ENCODE measurements at places on chromosomes 5 and 9.
A peak's percentile ranks its signal among the peaks of the same experiment; 100 is the strongest.

DNA sequence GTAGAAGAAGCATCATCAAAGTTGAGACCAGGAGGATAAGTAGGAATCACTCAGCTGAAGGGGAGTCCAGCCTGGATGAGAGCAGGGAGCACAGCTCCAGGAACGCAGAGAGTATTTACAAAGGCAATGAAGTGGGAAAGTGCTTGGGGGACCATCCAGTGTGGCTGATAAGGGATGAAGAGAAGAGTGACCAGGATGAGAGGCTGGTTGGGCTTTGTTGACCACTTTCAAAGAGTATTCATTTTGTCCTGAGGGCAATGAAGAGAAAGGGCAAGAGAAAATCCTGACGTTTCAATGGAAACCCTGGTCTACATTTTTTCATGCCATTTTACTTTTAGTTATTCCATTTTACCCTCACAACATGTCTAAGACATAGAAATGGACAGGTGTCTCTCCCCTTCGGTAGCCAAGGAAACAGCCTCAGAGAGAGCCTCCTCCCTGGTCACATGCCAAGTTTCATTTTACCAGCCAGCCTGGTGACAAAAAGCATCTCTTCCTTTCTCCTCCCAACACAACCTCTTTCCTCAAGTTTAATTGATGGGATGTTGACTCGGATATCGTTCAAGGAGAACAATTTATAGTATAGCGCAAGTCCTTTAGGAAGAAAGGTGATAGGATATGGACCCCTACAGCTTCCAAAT is 492.7 kb upstream of the CLINT1 start:
- no peak for DNase-seq

- no peak for DNase-seq
These were observed 57.0 kb downstream of the DUSP1 start for GRCh38 chr5:172713809-172714490.

DNA sequence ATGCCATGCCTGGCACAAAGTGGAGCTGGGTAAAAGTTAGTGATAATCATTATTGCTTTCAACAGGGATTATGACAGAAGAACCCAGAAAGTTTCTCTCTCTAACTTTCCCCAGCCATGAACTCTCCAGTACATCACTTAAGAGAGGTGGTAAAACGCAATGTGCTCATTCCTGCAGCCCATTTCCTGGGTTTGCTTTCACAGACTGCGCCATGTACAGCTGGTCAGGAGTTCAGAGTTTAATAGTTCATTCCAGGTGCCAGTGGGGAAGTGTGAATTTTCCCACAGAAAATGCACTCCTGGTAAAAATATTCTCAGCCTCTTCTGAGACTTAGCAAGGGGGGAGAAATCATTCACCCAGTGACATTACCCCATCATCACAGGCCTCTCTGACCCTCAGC is 35.5 kb downstream of the ADAM19 start:
- DNase-seq, result no peak

DNA sequence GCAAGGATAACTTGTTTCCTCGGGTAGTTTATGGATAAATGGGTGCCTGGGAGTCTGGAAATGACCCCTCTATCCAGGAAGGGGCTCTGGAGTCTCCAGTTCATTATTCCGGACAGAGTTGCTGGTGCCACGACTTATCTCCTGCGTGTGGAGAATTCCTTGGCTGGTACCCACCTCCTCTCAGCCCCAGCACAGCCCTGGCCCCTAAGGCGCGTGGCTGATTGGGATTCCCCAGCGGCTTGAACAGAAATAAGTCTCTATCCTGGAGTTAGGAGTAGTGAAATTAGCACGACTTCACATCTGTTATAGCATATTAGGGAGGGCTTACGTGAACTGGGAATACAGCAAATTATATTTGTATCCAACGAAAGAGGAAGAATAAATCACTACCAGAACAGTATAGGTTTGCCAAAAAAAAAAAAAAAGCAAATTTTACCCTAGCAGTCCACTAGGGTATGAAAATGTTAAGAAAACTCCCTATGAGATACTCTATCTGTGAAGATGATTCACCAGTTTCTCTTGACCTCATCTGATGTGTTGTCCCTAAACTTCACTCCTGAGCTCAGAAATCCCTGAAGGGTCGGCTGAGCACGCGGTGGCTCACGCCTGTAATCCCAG is 172.5 kb upstream of the OTULINL start:
- no peak for DNase-seq

DNA sequence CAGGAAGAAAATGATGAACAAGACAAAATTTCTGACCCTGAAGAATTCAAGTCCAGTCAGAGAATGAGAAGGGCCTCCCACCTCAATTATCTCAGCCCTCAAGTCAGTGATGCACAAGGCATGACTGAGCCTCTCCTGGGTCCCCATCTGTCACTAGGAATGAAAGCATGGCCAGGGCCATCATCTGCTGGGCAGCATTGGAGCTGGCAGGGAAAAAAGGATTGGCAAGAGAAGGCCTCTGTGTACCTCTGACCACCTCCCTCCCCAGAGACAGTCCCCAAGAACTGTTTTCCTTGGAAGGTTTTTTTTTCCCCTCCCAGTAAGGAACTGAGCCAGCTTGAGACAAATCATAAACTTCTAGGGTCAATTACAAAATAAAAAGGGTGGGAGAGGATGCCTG is 76.7 kb downstream of the KLHL3 start:
- DNase-seq, result no peak

DNA sequence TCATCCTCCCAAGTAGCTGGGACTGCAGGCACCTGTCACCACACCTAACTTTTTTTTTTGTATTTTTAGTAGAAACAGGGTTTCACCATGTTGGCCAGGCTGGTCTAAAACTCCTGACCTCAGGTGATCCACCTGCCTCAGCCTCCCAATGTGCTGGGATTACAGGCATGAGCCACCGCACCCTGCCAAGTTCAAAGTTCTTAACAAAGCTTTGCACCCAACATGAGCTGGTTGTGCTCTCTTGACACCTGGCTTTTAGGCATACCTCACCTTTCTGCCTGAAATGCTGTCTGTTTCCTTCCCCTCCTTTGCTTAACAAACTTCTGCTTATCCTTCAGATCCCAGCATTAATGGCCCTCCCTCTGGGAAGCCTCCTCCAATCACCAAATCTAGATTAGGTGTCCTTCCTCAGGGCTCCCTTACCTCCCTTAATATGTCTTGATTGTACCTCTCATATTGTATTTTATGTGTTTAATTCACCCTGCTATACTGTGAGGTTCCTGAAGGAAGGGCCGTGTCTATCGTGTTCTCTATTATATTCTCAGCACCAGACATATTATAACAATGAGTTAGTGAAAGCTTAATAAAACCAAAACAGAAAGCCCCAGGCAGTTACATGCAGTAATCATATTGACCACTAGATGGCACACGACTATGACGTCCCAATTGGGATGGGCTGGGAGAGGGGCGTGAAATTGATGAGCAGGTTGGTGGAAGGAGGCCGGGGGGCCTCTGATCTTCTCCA is 62.9 kb upstream of the PPARGC1B start:
- DNase-seq, result no peak

- DNase-seq, result peak; percentile 88
These were observed at the start of gene ANXA6 for GRCh38 chr5:151157426-151158286. TSS of gene ANXA6 (minus strand) at chr5:151157779. CDS start at chr5:151147901, 9,878 bp downstream.

GRCh38 chr9:21102305-21102704 is 24.6 kb upstream of the IFNB1 start:
- no peak for DNase-seq

GRCh38 chr5:119347991-119348390 is 7.8 kb upstream of the TNFAIP8 start:
- DNase-seq, result no peak

DNA sequence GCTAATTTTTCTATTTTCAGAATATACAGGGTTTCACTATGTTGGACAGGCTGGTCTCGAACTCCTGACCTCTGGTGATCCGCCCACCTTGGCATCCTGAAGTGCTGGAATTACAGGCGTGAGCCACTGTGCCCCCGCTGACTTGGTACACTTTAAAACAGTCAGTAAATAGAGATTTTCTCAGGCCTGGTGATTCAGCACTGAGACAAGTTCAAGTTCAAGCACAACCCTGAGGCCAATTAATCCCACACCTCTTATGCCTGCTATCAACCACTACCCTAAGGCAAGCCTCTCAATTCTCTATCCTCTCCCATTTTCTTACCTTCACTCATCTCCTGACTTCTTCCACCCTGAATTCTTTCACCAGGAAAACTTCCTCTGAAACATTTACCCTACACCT is 18.9 kb downstream of the MUSK start:
- DNase-seq, result no peak

DNA sequence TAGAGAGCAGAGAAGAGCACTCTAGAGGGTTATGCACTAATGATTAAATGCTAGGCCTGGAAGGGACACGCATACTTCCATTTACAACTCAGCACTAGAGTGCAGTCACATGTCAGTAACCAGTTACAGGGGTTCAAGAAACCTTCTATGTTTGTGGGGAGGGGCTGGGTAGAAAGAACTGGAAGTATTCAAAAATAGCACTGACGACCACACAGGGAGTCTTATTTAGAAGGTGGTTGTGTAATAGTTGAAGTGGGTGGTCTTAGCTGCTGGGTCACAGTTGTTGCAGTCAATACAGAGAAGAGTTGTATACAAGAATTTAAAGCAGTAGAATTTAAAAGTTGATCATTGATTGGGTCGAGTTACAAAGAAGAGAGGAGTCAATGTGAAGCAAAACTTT is 15.4 kb downstream of the AOPEP start:
- no peak for DNase-seq

DNA sequence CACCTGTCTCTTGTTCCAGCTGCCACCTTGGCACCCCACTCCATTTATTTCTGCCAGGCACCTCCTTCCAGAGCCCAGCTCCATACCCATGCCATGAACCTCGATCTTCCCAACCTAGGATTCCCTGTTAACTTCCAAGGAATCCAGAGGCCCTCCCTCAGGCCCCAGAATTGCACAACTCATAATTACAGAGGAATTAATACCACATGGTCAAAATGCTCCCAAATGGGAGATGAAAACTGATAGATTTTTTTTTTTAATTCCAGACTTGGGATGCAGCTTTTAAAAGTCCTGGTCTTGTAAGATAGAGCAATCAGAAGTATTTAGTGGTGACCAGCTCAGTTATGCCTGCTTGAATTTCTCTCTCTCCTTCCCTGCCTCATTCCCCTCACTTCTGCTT is 96.2 kb upstream of the CCDC112 start:
- no peak for DNase-seq

- no peak for DNase-seq
These were observed 21.6 kb downstream of the LNPEP start for GRCh38 chr5:96957254-96958049.

DNA sequence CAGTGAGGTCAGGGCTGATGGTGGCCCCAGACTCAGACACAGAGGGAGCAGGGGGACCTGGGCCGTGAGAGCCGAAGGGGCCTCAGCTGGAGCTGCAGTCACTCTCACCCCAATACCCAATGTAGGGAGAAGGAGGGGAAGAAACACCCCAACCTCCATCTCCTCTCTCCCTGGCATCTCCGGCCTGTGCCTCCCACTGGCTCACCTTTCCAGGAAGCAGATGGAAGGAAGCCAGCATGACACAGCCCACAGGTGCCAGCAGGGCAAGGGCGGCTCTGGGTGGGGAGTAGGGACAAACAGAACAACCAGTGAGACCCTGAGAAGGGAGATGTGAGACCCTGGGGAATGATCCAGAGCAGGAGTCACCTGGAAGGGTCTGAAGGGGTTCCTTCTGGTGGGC is 3.0 kb upstream of the CRB2 start:
- no peak for DNase-seq

DNA sequence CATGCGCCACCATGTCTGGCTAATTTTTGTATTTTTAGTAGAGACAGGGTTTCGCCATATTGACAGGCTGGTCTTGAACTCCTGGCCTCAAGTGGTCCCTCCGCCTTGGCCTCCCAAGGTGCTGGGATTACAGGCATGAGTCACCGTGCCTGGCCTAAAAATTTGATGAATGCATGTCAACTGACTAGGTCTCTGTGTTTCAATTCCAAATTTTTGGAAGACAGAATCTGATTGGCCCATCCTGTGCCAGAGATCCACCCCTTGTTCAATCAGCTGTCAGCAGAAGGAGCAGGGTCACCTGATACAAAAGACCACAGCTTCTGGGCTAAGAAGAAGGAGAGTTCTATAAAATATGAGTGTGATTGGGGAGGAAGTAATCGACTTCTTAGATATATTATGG is 43.5 kb upstream of the COL15A1 start:
- DNase-seq, result no peak

DNA sequence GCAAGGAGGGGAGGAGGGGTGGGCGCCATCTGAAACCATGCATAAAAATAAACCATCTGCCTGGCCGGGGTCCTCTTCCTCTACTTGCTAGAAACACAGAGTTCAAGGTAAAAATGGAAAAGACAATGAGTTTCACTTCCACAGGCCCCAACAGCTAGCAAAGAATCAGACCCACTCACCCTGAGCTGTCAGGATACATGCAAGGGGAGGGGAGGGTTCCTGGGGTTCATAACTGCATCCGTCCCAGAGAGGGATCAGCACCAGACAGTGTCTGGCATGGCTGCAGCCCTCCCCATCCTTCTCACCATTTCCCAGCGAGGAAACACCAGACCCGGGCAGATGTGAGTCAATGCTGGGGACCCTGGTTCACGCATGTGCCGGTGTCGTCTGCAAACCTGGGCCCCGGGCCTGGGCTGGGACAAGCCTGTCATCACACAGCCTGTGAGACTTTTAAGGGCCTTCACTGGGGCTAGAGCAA is 55.4 kb downstream of the SEMA4D start:
- DNase-seq, result no peak

DNA sequence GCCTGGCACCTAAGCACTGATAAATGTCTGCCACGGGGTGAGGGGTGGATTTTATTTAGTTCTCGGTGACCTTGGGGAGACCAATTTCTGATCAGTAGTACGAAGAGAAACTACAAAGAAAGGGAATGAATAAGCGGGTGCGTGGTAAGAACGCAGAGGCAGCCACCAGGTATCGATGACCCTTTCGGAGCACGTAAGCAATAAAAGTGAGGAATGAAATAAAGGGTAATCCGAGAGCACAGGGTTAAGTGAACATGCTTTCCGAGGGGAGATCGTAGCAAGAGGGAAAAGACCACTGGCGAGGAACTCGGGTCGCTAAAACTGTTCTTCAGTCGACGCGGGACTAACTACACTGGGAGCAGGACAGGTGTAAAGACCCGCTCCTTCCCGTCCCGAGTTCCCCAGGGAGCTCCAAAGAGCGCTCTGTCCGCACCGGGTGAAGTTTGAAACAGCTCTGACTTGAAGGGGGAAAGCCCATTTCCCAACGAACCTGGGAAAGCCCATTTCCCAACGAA is 1.1 kb downstream of the ELOVL7 start:
- DNase-seq, result no peak

GRCh38 chr5:120124961-120125360 is 339.1 kb upstream of the PRR16 start:
- DNase-seq, result no peak

GRCh38 chr9:130988905-130989304 is 20.1 kb upstream of the LAMC3 start:
- no peak for DNase-seq

DNA sequence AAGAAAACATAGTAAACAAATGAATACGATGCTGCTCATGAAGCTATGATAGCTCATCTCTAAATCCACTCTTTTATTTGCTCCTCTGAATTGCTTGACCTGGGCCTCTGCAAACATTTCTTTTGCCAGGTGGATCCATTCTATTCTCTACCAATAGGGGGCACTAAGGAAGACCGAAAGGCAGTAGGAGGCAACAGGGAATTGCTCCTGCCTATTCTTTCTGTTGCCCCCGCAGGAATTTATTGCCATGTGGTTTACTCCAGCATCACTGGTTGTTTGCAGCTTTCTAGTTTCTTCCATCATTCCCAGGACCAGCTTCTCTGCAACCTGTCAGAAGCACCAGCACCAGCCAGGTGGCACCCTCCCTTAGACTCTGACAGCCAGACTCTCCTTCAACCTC is 5.3 kb downstream of the GAPT start:
- DNase-seq, result no peak

GRCh38 chr9:105157171-105157583 is 87.3 kb upstream of the SLC44A1 start:
- peak; percentile 39 for DNase-seq

- DNase-seq, result no peak
These were observed 71.4 kb downstream of the LRSAM1 start for GRCh38 chr9:127522727-127523126.

Data from posterior cingulate gyrus (tissue), 11 donors.